ENCODE measurements at places on chromosomes 11 and 22.

DNA sequence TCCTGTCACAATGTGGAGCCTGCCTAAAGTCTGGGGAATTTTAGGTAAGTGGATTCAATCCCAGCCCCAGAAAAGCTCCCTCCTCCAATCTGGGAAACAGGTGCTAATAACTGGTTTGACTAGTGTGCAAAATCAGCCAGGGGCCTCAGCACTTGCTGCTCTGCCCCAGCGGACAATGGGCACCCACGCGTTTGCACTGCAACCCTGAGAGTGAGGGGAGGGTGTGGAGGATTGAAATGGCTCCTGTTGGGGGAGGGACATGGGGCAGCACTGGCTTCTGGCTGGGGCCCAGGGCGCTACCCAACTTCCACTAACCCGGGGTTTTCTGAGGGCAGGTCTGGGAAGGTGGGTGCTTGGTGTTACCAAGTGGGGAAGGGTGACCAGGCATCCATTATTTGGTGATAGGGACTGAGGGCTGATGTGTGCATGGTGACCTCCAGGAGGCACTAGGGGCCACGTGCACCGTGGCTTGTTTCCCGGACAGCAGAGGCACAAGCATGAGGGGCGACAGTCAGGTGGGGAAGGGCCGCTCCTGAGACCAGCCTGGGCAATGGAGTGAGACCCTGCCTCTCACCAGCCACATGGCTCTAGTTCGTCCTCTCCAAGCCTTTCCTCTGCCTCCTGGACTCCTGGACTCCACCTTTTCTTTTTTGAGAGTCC, 4.3 kb upstream of the PNPLA5 start:
- DNase-seq: no peak

GRCh38 chr11:6248248-6248647, 9.4 kb downstream of the CNGA4 start:
- no peak for DNase-seq

DNA sequence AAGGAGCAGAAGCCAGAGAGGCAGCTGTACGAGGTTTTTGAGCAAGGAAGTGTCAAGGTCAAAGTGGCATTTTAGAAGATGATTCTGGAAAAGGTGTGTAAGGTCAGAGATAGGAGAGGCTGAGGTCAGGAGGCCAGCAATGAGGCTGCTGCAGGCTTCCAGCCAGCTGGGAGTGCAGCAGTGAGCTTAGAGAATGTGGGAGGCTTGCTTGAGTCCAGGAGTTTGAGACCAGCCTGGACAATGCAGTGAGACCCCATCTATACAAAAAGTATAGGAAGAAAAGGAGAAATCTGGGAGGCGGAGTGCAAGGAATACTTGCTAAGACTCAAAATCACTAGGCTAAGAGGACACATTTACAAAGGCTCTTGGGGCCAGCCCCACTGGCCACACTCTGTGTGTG, 96.5 kb downstream of the GRIK4 start:
- DNase-seq: no peak

DNA sequence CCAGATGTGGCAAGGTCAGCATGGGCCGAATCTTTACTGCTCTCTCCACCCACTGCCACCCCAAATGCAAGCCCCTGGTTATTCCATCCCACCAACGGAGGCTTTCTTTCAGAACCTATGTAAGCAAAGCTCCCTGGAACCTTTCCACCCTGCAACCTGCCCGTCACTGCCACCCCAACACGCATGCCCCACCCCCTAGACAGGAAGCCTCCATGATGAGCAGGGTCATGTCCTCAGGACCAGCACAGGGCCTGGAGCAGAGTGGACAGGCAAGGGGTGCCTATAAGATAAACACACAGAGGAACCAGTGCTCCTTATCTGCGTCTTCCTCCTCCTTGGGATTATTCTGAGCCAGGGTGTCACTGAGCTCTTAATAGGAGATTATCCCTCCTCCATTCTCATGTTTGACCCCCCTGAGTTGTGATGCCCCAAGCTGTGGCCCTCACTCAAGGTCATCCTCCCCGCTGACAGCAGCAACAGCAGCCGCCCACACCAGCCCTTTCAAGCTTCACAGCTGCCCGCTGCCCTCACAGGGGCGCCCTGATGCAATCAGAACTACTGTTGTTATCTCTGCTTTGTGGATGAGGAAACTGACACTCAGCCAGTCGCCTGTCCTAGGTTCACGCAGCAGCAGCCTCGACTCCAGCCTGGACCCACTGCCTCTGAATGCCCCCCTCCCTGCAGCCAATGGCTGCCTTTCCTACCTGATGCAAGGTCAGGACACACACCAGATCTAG, 647.3 kb downstream of the TBC1D22A start:
- DNase-seq: no peak

DNA sequence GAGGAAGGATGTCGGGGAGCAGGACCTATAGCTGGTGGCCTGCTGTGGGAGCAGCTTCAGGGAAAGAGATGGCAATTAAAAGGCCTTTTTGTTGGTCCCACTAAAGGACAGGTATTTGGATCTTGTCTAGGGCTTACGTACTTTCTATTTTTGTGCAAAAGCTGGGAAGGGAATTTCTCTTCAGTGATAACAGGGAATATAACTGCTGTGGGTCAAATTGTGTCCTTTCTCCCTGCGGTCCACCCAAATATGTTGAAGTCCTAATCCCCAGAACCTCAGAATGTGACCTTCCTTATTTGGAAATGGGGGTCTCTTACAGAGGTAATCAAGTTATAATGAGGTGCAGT, 14.0 kb downstream of the HSPA8 start:
- DNase-seq: no peak
